ENCODE measurements at places on chromosomes 3 and 15.
A peak's percentile ranks its signal among the peaks of the same experiment; 100 is the strongest.

- DNase-seq: no peak
Observed at GRCh38 chr3:175274474-175275218, 415.5 kb downstream of the NAALADL2 start.

DNA sequence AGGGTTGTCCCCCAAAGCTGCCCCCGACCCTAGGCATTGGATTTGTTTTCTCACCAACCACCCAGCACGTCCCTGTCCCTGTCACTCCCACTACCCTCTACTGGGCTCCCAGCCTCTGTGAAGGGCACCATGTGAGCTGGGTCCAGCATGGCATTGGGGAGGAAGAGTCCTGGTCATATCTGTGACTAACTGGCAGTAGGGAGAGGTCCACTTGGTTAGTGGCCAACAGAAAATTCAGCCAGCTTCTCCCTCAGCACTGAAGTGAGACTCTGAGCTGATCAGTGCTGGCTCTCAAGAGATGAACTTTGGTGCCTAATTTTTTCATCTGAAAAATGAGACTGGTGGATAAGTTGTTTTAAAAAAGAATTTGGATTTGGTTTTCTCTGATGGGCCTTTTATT lies 11.3 kb upstream of the KIF23 start:
- no peak for DNase-seq

- DNase-seq: peak; percentile 66
Observed at GRCh38 chr3:120153294-120153693, 59.0 kb upstream of the GSK3B start.

DNA sequence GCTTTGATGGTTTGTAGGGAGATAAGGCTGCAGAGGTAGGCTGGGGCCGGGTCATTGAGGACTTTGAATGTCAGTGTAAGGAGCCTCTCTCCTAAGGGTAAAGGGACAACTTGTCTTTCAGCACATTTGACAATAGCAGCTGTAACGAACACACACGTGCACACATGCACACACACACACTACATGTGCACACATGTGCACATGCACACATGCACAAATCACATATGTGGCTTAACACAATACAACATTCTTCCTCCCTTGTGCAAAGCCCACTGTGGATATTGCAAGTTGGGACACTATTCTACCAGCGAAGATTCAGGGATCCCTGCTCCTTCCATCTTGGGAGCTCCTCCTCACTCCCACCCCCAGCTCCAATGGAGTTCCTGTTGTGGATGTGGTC lies 1.1 kb upstream of the CFAP100 start:
- DNase-seq: no peak

GRCh38 chr15:48833526-48834239 lies 22.8 kb upstream of the CEP152 start:
- no peak for DNase-seq

- DNase-seq: no peak
Observed at GRCh38 chr3:179546814-179547241, 15.9 kb upstream of the ACTL6A start.

- DNase-seq: no peak
Observed at GRCh38 chr15:29685156-29686078, 136.9 kb downstream of the TJP1 start.

GRCh38 chr3:162332344-162332743 lies 835.7 kb downstream of the OTOL1 start:
- DNase-seq: no peak

- no peak for DNase-seq
Observed at GRCh38 chr3:38210141-38210757, 44.9 kb downstream of the OXSR1 start.

DNA sequence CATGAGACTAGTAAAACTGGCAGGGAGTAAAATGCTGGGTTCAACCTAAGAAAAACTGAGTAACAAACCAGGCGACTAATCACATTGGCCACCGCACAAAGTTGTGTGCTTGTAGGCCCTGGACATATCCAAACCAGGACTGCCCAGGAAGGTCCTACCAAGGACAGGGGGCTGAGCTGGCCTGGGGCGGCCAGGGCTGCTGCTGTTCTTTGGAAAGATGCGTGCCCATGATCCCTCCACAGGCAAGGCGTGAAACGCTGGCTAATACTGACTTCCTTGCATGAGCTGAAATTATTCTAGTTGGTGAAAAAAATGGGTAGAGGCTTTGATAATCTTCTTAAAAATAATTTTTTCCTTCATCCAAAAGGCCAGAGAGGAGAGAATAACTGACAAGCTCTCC lies 56.9 kb upstream of the ADCY5 start:
- DNase-seq: no peak

DNA sequence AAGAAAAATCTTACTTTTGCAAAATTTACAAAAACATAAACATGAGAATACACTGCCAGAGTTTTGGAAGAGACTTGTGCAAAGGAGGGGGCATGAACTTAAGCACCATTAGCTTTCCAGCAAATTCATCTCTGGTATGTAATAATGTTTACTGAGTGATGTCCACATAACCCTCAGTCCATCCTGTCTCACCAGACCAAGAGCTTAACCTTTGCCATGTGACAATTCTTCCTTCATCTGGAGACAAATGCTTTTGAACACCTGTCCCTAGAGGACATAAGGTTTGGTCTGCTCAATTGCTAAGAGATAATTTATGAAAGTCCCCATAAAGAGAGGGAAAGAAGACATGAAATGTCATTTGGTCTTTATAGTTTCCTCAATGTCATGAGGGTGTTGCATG lies 412.3 kb downstream of the ERC2 start:
- no peak for DNase-seq

- no peak for DNase-seq
Observed at GRCh38 chr3:4778119-4778518, 201.1 kb upstream of the BHLHE40 start.

DNA sequence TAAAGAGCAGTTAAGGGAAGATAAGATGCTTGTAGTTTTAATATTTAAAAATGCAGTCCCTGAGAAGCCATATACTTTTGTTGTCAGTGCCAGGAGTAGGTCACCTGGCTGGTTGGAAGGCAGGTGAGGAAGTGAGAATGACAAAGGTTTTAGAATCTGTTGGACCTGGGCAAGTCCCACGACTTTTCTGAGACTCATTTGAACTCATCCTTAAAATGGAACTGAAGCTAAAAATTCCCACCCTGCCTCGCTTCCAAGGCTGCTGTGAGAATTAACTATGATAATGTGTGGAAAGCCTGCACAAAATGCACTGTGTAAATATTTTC lies 77.1 kb downstream of the IQSEC1 start:
- no peak for DNase-seq

DNA sequence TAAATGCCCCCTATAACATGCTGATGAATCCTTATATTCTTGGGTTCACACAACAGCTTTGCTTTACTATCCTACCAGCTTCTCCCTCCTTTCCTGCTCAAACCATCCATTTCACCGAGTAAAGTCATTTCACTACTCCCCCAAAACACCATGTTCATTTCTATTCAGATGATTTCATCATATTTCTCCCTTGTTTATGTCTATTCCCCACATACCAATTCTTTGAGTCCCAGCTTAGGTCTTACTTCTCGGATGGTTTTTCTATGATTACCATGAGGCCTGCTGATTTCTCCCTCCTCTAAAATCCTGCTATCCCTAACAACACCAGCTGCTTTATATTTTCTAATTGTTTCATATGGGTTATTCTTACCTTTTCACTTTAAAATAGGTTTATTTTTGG lies 231.4 kb downstream of the TIGIT start:
- no peak for DNase-seq

DNA sequence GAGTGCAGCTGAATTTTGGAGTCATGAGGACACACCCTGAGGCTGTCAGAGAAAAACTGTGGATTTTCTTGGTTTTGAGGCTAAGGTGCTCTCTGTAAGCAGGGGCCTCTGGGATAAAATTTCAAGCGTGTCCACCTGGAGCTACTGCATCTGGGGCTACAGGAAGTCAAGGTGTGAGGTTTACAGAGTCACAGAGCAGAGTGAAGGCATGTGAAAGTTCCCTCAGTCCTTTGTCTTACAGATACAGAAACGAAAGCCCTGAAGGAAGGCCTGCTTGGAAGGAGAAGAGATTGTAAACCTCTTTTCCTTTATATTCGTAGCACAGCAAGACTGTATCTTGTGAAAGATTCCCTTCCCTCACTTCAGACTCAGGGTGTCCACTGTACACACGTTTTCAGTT lies 138.6 kb downstream of the OPA1 start:
- DNase-seq: no peak

DNA sequence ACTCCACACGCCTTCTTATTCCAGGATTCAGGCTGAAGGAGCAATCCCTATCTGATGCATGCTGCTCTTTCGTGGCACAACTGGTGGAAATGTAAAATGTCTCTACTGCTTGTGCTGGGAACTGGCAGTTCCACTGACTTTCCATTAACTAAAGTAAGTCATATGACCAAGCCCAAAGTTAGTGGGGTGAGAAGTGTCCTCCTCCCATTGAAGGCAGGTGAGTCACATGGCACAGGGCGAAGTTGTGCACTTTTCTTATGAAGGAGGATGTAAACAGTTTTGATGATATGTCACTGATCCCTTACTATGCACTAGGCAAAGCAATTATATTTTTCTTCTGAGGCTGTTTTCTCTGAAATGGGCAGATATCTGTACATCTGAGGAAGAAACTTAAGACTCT lies 51.6 kb downstream of the SLC7A14 start:
- DNase-seq: no peak

DNA sequence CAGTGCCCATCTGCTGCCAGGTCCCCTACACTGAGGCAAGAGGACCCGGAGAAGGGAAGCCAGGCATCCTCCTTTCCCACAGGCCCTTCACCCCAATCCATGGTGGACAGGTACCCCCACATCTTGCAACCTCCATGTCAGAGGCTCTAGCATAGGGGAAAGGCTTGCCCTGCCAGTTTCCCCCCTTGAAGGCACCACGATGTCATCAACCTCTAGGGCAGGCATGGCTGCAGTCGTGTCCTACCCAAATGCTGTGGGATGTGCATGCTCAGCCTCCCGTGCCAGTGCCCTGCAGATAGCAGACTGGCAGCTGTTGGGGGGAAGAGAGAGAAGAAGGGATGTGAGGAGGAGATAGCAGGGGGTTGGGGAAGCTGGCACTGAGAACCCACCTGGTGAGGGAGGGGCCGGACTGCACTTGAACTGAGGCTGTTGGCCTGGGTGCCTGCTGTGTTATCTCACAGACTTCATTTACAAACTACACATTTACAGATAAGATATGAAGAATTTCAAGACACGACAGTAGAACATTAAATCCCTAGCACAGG lies 197.5 kb downstream of the ADAMTS9 start:
- DNase-seq: no peak

GRCh38 chr15:47616876-47617275 lies 100.4 kb upstream of the SEMA6D start:
- no peak for DNase-seq

GRCh38 chr3:148102156-148102555 lies 595.5 kb upstream of the AGTR1 start:
- peak; percentile 8 for DNase-seq

DNA sequence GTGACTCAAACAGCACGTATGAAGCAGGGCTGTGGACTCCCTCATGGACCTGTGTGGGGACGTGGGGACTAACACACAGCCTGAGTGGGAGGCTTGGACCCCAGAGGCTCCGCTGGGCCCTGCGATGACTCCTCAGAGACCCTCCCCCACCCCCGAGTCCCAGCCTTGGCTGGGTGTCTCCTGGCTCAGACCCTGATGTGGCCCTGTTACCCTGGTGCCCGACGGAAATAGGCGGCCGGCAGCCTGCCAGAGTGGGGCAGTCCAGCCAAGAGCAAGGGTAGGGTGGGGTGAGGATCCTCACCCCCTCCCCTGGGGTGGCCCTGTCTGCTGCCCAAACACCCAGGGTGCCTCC lies 15.3 kb downstream of the TNK2 start:
- DNase-seq: no peak

DNA sequence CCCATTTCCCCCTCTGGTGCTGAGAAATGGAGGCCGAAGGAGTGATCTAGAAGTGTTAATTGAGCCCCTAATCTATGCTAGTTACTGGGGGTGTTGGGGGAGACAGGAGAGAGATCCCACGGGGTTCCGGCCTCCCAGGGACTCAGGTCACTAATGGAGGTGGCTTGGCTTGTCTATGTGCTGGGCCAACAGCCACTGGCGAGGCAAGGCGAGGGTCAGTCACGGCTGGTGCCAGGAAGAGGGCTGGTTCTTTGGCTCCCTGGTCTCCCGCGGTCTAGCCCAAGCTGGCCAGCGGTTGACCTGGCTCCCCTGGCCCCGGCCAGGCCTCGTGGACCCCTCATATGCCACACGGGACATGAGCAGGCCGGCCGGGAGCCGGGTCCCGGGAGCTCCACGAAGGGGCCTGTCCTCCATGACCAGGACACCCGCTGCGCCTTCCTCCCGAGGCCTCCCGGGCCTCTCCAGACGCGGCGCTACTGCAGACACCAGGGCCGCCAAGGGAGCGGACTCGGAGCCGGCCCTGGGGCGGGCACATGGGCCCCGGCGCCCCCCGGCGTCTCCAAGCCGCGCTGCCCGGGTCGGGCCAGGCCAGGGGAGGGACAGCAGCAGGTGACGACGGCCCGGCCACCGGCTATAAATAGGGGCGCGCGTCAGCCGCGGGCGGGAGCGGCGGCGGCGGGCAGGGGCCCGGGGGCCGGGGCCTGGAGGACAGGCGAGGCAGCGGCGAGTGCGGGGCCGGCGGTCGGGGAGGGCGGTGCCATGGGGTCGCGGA lies at the start of gene ALPK3:
Gene ALPK3 (plus strand): TSS at position 663 of the 772 bp plus-strand sequence. CDS start 97 bp downstream, at position 760.
- no peak for DNase-seq

DNA sequence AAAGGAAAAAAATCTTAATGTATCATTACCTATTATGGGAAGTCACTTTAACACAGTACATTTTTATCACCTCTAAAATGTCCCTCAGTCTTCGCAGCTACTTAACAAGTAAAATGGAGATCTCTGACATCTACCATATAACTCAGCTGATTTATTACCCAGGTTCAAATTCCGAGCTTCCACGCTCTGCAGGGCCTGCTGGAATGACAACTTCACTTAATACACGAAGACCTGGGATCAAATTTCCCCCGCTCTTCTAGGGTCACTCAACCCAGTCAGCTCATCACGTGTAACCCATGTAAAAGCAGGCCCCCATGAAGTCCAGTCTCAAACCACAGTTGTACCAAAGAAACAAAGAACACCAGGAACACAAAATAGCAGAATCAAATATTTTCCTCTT lies 44.2 kb upstream of the ACP3 start:
- no peak for DNase-seq

GRCh38 chr3:101816215-101817149 lies 32.8 kb upstream of the NFKBIZ start:
- DNase-seq: no peak

DNA sequence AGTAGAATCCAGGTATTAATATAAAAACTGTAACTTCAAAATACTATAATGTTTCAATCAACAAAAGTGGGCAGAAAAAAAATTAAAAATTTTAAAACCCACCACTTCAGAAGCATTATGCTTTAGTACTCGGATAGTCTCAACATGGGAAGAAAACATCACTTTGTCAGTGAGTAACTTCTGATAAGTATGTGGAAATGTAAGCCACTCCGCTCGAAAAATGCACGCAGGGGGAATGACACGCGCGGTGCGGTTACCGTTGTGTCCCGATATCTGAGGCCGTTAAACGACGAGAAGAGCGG lies 656 bp downstream of the NGLY1 start:
- no peak for DNase-seq

- no peak for DNase-seq
Observed at GRCh38 chr3:134337511-134338200, 36.6 kb downstream of the AMOTL2 start.
